Anterior cingulate cortex (tissue), 58 donors: ENCODE measurements at places on chromosomes 6 and 20.

DNA sequence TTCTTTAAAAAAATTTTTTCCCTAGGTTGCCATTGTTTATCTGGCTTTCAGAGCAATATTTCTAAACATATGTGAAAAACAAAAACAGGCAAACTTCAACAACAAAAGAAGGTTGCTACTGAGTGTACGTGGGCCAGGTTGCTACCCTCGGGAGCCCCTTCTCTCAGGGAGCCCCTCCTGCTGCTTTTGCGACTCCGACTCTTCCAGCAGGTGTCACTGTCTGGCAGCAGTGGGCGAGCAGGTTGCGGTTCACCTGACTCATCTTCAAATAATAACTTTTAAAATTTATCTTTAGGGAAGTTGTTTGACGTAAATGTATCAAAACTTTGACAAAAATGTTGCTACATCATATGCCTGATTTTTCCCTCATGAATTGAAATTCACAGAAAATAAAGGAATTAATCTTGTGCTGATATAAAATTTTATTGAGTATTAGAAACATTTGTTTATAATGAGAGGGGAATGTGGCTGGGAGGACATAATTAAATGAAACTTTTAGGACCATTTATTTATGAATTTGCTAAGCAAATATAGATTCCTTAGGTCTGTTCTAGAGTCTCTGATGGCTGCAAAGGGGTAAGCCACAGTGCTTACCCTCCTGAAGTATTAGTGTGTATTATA, 138.8 kb downstream of the HIVEP1 start:
- DNase-seq: no peak

DNA sequence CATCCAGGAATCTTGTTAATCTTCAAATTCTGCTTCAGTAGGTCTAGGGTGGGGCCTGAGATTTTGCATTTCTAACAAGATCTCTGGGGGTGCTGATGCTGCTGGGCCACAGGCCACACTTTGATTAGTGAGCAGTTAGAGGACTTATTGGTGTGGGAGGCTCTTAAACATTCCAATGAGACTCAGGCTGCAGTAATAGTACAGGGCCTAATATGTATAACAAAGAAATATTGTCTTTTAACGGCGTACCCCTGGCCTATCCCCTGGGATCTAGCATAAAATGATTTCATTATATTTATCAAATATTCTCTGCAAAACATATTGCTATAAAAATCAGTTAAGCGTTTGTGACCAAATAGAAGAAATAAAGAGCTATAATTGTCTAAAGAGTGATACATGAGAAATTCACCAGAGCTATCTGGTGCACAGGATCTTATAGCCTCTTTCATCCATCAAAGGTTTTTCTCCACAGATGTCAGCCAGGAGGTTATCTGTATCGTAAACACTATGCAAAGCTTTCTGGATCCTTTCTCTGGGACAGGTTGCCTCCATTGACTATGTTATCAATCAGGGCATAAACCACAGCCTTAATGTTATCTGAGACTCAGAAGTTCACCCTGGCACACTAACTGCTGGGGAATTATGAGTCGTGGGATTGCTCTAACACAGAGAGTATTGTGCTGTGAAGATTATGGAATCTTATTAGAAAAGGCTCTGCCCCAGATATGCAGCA, 488.5 kb upstream of the MAP3K7 start:
- no peak for DNase-seq

- no peak for DNase-seq
These were observed 58.1 kb upstream of the SNRPB2 start for GRCh38 chr20:16671753-16672152.

GRCh38 chr6:14597090-14597489, 479.5 kb downstream of the CD83 start:
- DNase-seq: no peak

- no peak for DNase-seq
These were observed 226.6 kb downstream of the ALDH8A1 start for GRCh38 chr6:134723081-134723871.

GRCh38 chr20:3021777-3022176, 21.6 kb upstream of the GNRH2 start:
- no peak for DNase-seq

GRCh38 chr6:167797011-167797471, 29.7 kb upstream of the AFDN start:
- DNase-seq: no peak

GRCh38 chr6:132733814-132734213, 20.0 kb upstream of the VNN1 start:
- no peak for DNase-seq

GRCh38 chr6:129748212-129748900, 38.4 kb upstream of the ARHGAP18 start:
- no peak for DNase-seq

GRCh38 chr6:90445533-90446108, 141.3 kb downstream of the MAP3K7 start:
- no peak for DNase-seq

DNA sequence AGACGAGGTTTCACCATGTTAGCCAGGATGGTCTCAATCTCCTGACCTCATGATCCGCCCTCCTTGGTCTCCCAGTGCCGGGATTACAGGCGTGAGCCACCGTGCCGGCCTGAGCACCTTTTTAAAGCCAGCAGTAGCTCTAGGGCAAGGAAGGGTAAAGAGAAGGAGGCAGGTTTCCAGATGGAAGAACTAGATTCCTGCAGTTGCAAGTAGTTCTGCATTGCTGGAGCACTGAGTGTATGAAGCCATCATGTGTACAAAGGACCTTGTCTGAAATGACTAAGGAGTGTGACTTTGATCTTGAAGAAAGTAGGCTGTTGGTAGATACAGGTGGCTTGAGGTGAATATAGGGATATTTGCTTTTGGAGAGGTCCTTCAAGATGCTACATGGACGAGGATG, 4.2 kb downstream of the OR2A4 start:
- DNase-seq: no peak

DNA sequence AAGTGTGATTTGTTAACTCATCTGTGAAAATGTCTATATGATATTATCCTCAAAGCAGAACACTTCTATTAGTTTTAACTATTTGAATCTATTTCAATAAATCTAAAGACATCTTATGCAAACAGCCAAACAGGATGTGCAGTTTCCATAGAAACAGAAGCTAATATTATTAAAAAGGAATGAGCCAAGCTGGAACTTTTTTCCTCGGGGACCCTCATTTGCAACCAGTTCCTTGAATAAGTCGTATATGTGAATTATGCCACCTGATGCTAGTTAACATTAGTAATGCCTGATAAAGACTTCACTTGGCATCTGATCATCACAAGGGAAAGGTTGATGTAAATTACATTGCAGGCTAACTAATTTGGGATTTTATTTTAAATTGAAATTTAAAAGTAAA, 216.9 kb upstream of the SMLR1 start:
- DNase-seq: no peak

DNA sequence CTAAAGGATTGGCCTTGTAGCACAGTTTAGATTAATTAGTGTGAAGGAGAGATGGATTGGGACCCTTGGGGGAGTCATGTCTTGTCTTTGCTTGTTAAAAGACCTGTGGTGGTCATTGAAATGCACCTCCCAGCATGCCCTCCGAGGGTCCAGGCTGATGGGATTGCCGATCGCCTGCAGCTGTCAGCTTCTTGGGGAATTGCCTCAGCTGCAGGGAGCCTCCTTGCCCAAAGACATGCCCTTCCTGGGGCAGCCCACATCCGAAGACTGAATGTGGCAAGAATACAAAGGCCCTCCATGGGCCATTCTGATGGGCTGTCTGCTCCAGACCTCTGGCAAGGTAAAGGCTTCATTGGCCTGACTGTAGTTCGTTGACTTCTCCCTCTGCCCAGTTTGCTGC, 150.7 kb downstream of the FARS2 start:
- DNase-seq: no peak

GRCh38 chr6:168856914-168857313, 396.7 kb downstream of the THBS2 start:
- no peak for DNase-seq

DNA sequence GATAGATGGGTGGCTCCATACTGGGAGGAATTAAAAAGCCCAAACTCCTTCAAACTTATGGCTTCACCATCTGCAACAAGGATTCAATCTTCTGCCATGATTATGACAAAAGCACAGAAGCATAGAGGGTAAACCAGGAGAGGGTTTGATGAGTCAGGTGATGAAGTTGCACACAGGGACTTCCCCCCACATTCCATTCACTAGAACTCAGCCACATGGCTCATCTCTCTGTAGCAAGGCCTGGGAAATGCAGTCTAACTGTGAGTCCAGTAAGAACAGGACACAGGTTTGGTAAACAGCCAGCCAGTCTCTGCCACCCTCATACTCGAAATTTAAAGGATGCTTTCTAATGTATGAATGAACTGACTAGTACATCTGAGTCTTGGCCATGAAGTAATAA, 142.9 kb downstream of the HIVEP2 start:
- no peak for DNase-seq

- no peak for DNase-seq
These were observed 211.8 kb upstream of the CITED2 start for GRCh38 chr6:139586273-139586672.

- no peak for DNase-seq
These were observed 113.9 kb downstream of the RIN2 start for GRCh38 chr20:19872001-19872400.
